ENCODE measurements at places on chromosomes 5 and 9.

- no peak for DNase-seq
Measured at GRCh38 chr5:15496886-15497285, 3.1 kb upstream of the FBXL7 start.

GRCh38 chr9:13266167-13266566, 13.3 kb downstream of the MPDZ start:
- DNase-seq = peak; percentile 85

GRCh38 chr5:117455236-117456233, 880.9 kb upstream of the SEMA6A start:
- no peak for DNase-seq

- DNase-seq = no peak
Measured at GRCh38 chr5:107402434-107403227, 268.1 kb downstream of the EFNA5 start.

GRCh38 chr5:164934039-164934438, 1428.6 kb downstream of the MAT2B start:
- DNase-seq = no peak

DNA sequence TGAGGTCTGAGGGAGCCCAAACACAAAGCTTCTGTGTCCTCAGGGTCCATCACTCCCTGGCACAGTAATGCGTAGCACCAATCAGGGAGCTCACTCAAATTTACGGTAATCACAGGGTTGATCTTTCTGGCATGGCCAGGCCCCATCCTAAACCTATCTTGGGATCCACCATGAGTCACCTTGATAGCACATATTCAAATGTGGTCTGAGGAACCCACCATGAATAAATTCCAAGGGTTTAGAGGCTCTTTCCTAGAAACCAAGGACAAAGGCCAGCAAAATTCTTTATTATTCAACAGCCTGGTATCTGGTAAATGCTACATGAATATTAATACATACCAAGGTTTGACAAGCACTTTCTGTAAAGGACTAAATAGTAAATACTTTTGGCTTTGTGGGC, 254.5 kb downstream of the TLR4 start:
- no peak for DNase-seq

- no peak for DNase-seq
Measured at GRCh38 chr9:10387282-10387681, 225.5 kb downstream of the PTPRD start.

- no peak for DNase-seq
Measured at GRCh38 chr5:79814699-79815098, 125.1 kb downstream of the CMYA5 start.

- no peak for DNase-seq
Measured at GRCh38 chr5:134411228-134411545, 494 bp downstream of the CDKN2AIPNL start.

GRCh38 chr5:179186801-179187200, 126.6 kb downstream of the ZNF354C start:
- no peak for DNase-seq

- DNase-seq = no peak
Measured at GRCh38 chr9:124024107-124024506, 12.5 kb downstream of the LHX2 start.

GRCh38 chr5:135388860-135389435, 10.1 kb downstream of the MACROH2A1 start:
- DNase-seq = no peak

GRCh38 chr9:113186137-113186755, 34.8 kb downstream of the FKBP15 start:
- no peak for DNase-seq

DNA sequence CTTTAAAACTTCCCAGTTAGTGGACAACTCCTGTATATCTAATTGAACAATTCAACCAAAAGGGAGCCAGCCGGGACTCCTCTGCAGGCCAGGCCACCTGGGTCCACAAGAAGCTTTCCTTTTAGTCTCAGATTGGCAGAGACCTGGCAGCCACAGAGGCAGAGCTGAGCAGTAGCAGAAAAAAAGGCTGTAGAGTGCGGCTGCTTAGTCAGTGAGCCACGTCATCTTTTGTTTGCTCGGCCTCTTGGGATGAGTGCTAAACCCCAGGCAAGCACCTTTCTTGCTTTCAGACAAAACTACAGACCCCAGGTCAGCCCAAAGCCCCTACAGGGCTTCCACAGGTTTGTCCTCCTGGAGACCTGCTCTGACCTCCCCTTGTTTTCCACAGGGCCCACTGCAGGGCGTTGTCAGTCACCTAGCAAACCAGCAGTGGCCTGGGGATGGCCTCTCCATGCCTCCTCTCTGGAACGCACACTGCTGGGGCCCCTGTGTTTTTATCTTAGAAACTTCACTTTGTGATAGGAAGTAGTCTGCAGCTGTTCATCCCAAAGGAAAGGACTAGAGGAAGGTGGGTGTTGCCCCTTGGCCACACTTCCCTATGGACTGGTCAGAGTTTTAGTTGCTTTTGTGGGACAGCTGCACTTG, 49.9 kb downstream of the SHB start:
- peak; percentile 89 for DNase-seq

DNA sequence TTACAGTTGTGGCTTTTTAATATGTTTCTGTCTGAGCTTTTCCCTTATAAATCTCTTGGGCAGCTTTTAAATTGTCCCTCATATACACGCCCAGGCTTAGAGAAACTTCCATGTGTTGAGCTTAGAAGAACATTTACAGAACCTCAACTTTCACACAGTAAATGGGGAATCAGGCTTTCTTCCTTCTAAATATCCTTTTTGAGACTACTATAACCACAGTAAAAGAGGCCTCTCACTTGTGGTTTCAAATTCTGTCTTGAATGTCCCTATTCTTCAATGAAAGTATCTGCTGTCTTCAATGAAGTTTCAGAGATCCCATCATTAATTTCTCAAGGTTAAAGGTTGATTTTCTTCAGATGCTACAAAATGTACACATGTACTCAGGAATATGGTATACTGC, 588.6 kb upstream of the DMAC1 start:
- DNase-seq = no peak

DNA sequence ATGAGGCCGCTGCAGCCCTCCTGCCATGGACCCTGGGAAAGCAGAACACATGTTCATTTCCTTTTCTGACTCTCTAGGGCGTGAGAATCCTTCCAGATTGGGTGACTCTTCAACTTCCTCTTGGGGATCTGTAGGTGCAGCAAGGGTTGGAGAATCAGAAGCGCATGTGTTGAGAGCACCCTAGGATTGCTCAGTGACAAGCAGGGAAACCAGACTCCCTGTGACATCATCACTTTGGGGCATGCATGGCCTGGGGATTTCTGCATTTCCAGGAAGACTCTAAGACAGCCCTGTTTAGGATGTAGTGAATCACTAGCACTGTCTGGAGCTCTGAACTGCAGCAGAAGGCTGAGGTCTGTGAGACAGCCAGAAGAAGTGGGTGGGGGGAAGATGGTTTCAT, 15.1 kb upstream of the LCP2 start:
- DNase-seq = peak; percentile 7

DNA sequence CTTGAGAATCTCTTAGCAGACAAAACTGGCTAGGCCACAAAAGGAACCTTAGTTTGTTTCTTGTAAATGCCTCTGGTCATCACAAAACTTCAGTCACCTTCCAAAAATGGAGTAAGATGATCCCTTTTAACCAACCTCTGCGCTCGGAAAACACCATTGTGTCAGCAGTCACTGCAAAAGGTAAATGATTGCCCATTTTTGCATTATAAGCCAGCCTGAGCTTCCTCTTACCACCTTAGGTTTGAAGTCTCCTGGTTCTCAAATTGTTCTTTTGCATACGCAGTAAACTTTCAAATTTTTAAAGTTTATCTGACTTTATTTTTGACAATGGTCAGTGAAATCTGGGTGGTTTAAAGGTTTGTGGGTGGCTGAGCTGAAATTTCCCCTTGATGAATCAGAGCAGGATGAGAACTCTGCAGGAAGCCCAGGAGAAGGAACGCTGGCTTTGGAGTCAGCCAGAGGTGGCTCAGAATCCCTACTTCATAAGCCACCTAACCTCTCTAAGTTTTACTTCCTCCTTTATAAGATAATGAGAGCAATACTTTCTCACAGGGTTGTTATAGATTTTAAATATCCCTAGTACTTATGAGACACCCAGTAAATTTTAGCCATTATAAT, 131.4 kb downstream of the MED10 start:
- peak; percentile 38 for DNase-seq

- DNase-seq = no peak
Measured at GRCh38 chr9:126692041-126692758, 78.5 kb downstream of the LMX1B start.

DNA sequence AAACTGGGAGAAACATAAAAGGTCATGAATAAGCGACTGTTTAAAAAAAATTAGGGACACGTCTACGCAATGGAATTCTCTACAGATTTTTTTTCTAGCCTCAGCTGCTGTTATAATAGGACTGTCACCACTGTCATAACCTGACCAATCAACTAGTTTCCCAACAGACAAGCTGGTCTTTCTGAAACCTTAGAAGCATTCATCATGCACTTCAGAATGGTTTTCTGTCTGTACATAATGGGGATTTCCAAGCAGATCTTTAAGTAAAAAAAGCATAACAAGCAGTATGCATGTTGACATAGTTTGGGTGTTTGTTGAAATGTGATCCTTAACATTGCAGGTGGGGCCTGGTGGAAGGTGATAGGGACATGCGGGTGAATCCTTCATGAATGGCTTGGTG, 58.3 kb upstream of the SEMA6A start:
- no peak for DNase-seq

DNA sequence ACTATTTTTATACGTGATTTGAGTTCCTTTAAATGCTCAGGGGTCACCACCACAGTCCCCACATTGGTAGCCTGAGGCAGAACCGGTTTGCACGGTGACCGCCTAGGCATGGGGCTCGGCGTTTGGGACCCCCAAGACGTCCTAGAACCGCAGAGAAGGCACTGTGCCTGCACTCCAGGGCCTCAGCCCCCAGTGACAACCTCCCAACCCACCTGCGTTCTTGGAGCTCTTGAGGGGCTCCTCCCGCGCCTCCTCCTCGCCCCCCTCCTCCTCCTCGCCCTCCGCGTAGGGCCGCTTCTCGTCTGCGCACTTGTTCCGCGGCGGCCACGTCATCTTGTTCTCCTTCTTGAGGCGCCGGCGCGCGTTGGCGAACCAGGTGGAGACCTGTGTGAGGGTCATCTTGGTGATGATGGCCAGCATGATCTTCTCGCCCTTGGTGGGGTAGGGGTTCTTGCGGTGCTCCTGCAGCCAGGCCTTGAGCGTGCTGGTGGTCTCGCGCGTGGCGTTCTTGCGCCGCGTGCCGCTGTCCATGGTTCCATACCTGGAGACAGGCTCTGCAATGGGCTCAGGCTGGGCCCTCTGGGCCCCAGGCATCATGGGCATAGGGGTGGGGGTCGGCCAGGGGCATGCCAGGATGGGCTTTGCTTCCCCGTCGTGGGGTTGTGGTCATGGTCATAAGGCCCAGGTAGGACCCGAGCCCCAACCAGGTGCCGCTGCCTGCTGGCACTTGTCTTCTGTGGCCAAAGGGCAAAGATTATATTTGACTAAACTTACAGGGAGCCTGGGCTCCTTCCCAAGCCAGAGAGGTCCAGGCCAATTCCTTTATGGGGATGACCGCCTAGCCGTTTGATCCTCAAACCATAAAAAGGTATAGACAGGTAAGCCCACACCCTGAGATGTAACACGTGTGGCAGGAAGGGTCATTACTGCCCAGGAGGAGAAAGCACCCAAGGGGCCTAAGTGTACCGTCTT, 3.1 kb downstream of the IRX4 start:
- DNase-seq = no peak

GRCh38 chr9:137227054-137227852, at the start of gene RNF224:
RNF224 (plus strand) TSS chr9:137227502; CDS start chr9:137228336, 834 bp downstream.
- DNase-seq = peak; percentile 60

GRCh38 chr9:72478966-72479365, 42.4 kb upstream of the TMC1 start:
- peak; percentile 59 for DNase-seq

DNA sequence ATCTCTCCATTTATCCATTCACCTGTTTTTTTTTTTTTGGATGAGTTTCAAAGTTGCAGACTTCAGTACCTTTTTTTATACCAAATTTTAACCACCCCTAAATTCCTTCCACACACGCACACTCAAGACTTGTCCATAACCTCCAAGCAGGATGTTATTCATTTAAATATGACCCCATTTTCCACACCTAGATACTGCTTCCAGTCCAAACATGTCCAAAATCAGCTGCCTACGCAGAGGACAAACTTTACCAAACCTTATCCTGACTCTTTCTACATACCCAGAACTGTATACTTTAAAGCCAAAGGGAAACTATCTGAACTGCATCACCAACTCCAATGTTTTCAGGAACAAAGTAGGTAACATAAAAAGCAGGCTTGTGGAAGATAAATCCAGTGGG, 36.0 kb upstream of the FYB1 start:
- DNase-seq = no peak

DNA sequence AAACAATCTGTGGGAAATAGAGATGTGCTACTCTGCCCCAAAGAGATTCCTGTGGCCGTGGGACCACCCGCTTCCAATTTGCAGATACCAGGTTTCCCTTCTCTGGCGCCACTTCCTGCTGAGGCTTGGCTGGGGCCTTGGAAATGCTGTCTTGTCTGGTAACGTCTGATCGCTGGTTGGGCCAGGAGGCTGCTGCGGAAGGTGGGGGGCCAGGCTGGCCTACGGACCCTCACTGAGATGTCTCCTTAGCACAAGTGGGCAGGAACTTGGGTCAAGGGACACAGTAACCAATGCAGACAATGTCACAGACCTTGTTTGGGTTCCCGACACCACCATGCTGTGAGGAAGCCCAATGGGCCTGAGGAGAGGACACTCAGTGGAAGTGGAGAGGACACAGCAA, 31.7 kb upstream of the IRX4 start:
- DNase-seq = no peak

GRCh38 chr9:112384690-112385089, 4.8 kb downstream of the HSDL2 start:
- DNase-seq = no peak

GRCh38 chr9:127599550-127599891, 12.6 kb upstream of the STXBP1 start:
- no peak for DNase-seq

DNA sequence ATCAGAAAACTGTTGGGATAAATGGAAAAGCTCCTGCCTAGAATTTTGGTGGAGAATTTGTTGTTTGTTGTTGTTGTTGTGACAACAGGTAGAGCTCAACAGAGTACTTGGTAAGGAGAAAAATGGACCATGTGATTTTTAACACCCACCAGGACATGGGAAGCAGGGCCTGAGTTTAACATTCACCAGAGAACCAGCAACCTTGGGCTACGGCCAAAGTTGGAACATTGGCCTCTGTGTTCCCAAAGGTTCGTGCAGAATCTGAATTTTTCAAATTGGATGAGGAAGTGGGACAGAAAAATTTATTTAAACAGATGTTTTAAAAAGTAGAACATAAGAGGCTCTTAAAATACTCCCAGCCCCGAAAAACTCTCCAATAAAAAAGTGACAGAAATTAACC, 127.0 kb downstream of the GNA14 start:
- DNase-seq = no peak

DNA sequence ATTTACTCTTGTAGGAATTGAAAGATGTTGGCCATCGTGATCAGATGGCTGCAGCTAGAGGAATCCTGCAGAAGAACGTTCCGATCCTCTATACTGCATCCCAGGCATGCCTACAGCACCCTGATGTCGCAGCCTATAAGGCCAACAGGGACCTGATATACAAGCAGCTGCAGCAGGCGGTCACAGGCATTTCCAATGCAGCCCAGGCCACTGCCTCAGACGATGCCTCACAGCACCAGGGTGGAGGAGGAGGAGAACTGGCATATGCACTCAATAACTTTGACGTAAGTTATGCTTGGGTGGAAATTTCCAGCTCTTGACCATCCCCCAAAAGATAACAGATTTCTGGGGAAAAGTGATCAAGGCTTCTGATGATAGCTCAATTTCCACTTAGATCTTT, 50.6 kb downstream of the LRRTM2 start:
- DNase-seq = no peak

- peak; percentile 98 for DNase-seq
Measured at GRCh38 chr5:77893225-77893860, 117.2 kb upstream of the TBCA start.

- DNase-seq = peak; percentile 53
Measured at GRCh38 chr5:52987711-52988331, 1.3 kb upstream of the ITGA2 start.
